ENCODE measurements at places on chromosomes 7 and 10. TPM values are rescaled to one million over a fixed set of nuclear protein-coding genes. Genes with fewer than 3 reads are reported as not detected.

Gene ZNF503
- total RNA-seq: 19.7 TPM

Gene TMEM72
- total RNA-seq: not detected

Gene TMEM225B
- total RNA-seq: 0.52 TPM

Gene MORN4
- total RNA-seq: 6.9 TPM

Gene CHN2
- total RNA-seq: not detected

Gene FAM25G
- not detected for total RNA-seq

Gene MEST
- total RNA-seq: 262 TPM

Gene PLAC9
- 8.0 TPM for total RNA-seq

Gene NAT16
- total RNA-seq: not detected

Gene FGFR2
- total RNA-seq: 0.03 TPM

Gene VWDE
- not detected for total RNA-seq

Gene ADCY1
- 0.26 TPM for total RNA-seq

Gene SHLD2
- total RNA-seq: 22.0 TPM

Gene CALML5
- not detected for total RNA-seq

Gene LRRC4
- total RNA-seq: 0.03 TPM

Gene OR2A12
- total RNA-seq: not detected

Gene GBX1
- total RNA-seq: not detected

Gene SLC26A5
- not detected for total RNA-seq

Gene CDK13
- total RNA-seq: 59.7 TPM

Gene CRHR2
- total RNA-seq: not detected

Gene ADAMTS14
- total RNA-seq: 2.5 TPM

Gene AP4M1
- total RNA-seq: 16.0 TPM

Gene SCIN
- 0.23 TPM for total RNA-seq

Gene DGKB
- 0.13 TPM for total RNA-seq

Gene VSTM4
- total RNA-seq: 8.2 TPM

Gene TEX47
- total RNA-seq: not detected

Gene GPNMB
- 214 TPM for total RNA-seq

Gene HKDC1
- total RNA-seq: 6.8 TPM

Gene CPA2
- not detected for total RNA-seq

Gene VAX1
- not detected for total RNA-seq

Gene ASIC3
- total RNA-seq: 0.26 TPM

Gene CCNJ
- total RNA-seq: 4.5 TPM
